ENCODE measurements at places on chromosomes 3 and 15. TPM values are rescaled to one million over a fixed set of nuclear protein-coding genes. Genes with fewer than 3 reads are reported as not detected.

DNA sequence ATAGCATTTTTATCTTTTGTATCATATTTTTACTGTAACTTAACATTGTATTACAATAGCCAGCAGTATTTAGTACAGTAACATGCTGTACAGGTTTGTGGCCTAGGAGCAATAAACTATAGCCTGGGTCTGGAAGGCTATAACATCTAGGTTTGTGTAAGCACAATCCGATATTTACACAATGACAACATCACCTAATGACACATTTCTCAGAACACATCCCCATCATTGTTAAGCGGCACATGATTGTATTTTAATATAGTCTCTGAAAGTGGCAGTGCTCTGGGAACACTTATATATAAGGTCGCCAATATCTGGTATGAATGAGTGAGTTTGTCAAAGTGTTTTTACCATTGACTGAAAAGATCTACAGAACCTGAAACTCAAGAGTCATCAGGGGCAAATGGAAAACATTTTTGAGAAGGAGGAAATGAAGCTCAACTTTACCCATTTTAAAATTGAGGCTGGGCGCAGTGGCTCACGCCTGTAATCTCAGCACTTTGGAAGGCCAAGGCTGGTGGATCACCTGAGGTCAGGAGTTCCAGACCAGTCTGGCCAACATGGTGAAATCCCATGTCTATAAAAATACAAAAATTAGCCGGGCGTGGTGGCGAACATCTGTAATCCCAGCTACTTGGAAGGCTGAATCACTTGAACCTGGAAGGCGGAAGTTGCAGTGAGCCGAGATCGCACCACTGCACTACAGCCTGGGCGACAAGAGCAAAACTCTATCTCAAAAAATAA lies 38.8 kb upstream of the TNFSF10 start:
- H3K4me3 ChIP-seq, result no peak overlapping the region
- peak overlapping the region; percentile 64 for H3K27ac ChIP-seq
- H3K4me1 ChIP-seq, result peaks cover 26% of the 10 kb centered on the region
- no peak for DNase-seq
- H3K27me3 ChIP-seq, result no peaks in the 10 kb centered on the region

DNA sequence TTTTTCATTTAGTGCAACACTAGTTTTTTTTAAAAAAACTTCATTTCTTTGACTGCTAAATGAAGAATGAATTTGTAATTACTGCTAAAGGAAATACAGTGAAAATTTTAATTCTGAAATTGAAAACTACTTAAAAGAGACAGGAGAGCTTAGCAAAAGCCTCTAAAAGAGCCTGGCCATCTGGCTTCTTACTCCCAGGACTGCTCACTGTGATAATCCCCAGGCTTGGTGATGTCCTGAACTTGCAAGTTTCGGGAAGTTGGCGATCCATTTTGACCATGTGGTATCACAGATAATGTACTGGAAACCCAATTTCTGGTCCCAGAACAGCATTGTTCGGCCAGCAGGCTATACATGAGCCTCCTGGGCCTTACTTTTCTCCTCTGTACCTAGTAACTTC lies 292.1 kb downstream of the FGF12 start:
- peaks cover 5% of the 10 kb centered on the region for H3K4me1 ChIP-seq
- no peak overlapping the region for H3K27ac ChIP-seq
- no peaks in the 10 kb centered on the region for H3K36me3 ChIP-seq
- DNase-seq, result no peak
- H3K27me3 ChIP-seq, result no peaks in the 10 kb centered on the region

DNA sequence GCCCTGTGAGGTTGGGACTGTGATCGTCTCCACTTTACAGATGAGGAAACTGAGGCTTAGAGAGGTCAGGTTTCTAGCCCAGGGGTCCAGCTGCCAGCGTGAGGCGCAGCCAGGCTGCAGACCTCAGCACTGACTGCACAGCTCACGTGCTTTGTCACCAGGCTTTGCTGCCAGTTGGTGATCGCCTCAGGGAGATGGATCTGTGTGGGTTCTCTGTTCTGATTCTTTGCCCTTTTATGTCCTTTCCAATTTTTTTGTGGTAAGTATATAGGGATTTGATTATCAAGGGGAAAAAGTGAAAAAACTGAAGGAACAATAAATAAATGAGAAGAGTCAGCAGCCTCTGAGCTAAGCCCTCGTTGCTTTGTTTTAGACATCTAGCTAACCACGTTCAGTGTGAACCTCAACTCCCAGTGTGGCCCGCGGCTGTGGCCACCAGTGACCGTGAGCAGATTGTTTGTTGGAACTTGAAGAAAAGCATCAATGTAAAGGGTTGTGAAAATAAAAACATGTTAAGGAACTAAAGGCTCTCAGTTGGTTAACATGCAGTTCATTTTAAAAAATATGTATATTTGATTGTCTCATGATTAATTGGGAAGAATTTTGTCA lies 117.6 kb downstream of the PDE8A start:
- no peak overlapping the region for H3K4me3 ChIP-seq
- peaks cover 35% of the 10 kb centered on the region for H3K36me3 ChIP-seq
- H3K27me3 ChIP-seq, result no peaks in the 10 kb centered on the region
- H3K27ac ChIP-seq, result no peak overlapping the region

Gene SLC22A13
- total RNA-seq, result 0.29 TPM

DNA sequence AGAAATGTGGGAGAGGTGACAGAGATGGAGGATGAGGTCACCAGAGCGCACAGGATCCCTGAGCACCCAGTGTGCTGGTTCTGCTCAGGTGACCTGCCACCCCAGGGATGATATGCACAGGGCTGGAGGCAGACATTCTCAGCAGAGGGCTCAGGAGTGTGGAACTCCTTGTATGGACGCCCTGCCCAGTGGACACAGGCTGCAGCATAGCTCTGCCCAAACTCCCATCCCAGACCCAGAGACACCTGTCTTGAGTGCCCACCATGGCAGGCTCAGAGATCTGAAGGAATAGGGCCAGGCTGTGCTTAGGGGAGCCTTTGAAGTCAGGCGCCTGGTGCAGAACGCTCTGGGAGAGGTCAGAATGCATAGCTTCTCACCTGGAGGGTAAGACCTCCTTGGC lies 47.3 kb downstream of the PPCDC start:
- H3K27ac ChIP-seq, result no peak overlapping the region
- no peak overlapping the region for H3K4me3 ChIP-seq
- peaks cover under 1% of the 10 kb centered on the region for H3K4me1 ChIP-seq

DNA sequence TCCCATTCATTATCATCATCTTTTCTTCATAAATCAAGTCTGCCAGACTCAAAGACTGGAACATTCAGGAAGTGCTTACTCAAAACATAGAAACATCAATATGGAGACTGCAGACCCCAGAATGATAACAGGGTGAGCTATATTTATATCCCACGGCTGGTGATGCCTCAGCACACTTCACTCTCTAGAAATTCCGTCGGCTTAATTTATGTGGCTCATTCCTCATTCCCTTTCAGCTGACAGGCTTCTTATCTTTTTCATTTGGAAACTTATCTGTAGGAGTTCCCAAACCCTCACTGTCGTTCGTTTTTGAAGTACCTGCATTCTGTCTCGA lies 45.5 kb downstream of the RFTN1 start:
- H3K36me3 ChIP-seq, result peaks cover 14% of the 10 kb centered on the region
- H3K4me3 ChIP-seq, result no peak overlapping the region
- H3K27ac ChIP-seq, result peak overlapping the region; percentile 63
- peaks cover 21% of the 10 kb centered on the region for H3K4me1 ChIP-seq

Gene LMAN1L
- total RNA-seq, result 0.66 TPM

Gene TBC1D5
- 66.0 TPM for total RNA-seq

DNA sequence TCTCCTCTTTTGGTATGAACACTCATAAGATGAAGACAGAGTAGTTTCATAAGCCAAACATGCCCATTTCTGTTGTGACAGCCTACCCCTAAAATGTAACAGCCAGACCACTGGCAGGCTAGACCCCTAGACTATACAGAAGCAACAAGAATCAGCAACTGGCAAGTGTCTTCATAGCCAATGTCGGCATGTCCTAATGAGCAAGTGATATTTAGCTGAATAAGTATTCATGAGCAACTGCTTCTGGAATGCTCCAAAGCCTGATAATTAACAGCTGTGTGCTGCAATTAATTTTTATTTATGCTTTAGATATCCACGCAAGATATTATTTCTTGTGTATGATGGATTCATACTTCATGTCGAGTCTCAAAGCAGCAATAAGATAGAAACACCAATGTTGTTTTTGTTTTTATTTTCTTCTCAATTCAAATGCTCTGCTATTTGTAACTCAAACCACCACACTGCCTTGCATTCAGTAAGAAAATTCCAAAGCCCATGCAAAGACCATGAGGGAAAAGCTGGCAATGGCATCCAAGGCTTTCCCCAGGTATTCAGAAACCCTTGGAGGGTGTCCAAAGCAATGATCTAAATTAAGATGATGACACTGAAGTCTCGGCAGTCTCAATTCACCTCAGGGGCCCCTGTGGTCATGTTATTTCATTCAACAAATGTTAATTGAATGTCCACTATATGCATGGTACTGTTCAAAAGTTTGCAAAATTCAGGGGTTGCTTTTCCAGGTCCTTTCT lies 167.7 kb upstream of the NECTIN3 start:
- no peaks in the 10 kb centered on the region for H3K36me3 ChIP-seq
- no peak for DNase-seq
- H3K27me3 ChIP-seq, result no peaks in the 10 kb centered on the region
- H3K4me3 ChIP-seq, result no peak overlapping the region
- no peak overlapping the region for H3K27ac ChIP-seq

GRCh38 chr3:60463685-60464084 lies 787.6 kb downstream of the FHIT start:
- H3K27me3 ChIP-seq, result no peaks in the 10 kb centered on the region
- H3K36me3 ChIP-seq, result no peaks in the 10 kb centered on the region
- no peak overlapping the region for H3K27ac ChIP-seq
- H3K4me3 ChIP-seq, result no peak overlapping the region
- DNase-seq, result no peak

- no peak for DNase-seq
- peak overlapping the region; percentile 58 for H3K27ac ChIP-seq
- no peaks in the 10 kb centered on the region for H3K27me3 ChIP-seq
- no peak overlapping the region for H3K4me3 ChIP-seq
Measured at GRCh38 chr15:90062973-90063769, 39.1 kb downstream of the IDH2 start.

GRCh38 chr15:74784426-74785193 lies 2.7 kb downstream of the CSK start:
- no peak for DNase-seq
- no peak overlapping the region for H3K4me3 ChIP-seq
- H3K4me1 ChIP-seq, result peaks cover 93% of the 10 kb centered on the region
- H3K36me3 ChIP-seq, result no peaks in the 10 kb centered on the region
- no peaks in the 10 kb centered on the region for H3K27me3 ChIP-seq

GRCh38 chr3:16290007-16290826 lies 25.2 kb downstream of the OXNAD1 start:
- H3K4me3 ChIP-seq, result no peak overlapping the region
- peak overlapping the region; percentile 18 for H3K27ac ChIP-seq
- peaks cover 45% of the 10 kb centered on the region for H3K4me1 ChIP-seq
- H3K36me3 ChIP-seq, result peaks cover under 1% of the 10 kb centered on the region
- no peak for DNase-seq

- peaks cover 27% of the 10 kb centered on the region for H3K27me3 ChIP-seq
- H3K4me1 ChIP-seq, result peaks cover 6% of the 10 kb centered on the region
- H3K4me3 ChIP-seq, result no peak overlapping the region
- peak; percentile 75 for DNase-seq
- no peak overlapping the region for H3K27ac ChIP-seq
- H3K36me3 ChIP-seq, result no peaks in the 10 kb centered on the region
Measured at GRCh38 chr15:70566989-70567388, 196.4 kb downstream of the UACA start.

GRCh38 chr15:56919609-56920366 lies 1.3 kb downstream of the TCF12 start:
- no peak for DNase-seq
- H3K36me3 ChIP-seq, result no peaks in the 10 kb centered on the region
- H3K4me3 ChIP-seq, result peak overlapping the region; percentile 98
- H3K27me3 ChIP-seq, result no peaks in the 10 kb centered on the region
- peak overlapping the region; percentile 96 for H3K27ac ChIP-seq

Gene IL20RB
- 1.4 TPM for total RNA-seq

Gene ZNF619
- total RNA-seq, result 2.8 TPM

DNA sequence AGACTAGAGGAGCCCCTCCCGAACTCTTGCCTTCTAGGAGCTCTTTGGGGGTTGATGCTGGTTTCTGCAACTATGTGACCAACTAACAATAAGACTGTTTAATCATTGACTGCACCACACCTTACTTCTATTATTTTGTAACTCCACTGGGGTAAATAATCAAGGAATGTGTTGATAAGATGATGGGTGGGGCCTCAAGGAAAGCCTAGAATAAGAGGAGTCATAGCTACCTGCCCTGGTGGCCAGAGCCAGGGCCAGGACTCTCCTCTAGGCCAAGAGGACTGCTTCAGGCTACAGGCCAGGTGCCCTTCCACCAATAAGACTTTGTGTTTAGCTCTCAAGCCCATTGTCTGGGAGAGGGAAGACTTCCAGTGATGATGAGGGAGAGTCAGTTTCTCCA lies 41.2 kb upstream of the PIAS1 start:
- no peaks in the 10 kb centered on the region for H3K27me3 ChIP-seq
- H3K27ac ChIP-seq, result no peak overlapping the region
- no peaks in the 10 kb centered on the region for H3K4me1 ChIP-seq
- DNase-seq, result no peak

GRCh38 chr3:107745354-107745753 lies 222.6 kb downstream of the BBX start:
- no peak overlapping the region for H3K4me3 ChIP-seq
- no peak for DNase-seq
- no peaks in the 10 kb centered on the region for H3K4me1 ChIP-seq
- H3K27me3 ChIP-seq, result no peaks in the 10 kb centered on the region
- no peak overlapping the region for H3K27ac ChIP-seq

Gene GPR149
- total RNA-seq, result not detected

Gene STRA6
- 0.13 TPM for total RNA-seq

Gene SH3GL3
- total RNA-seq, result 0.19 TPM

DNA sequence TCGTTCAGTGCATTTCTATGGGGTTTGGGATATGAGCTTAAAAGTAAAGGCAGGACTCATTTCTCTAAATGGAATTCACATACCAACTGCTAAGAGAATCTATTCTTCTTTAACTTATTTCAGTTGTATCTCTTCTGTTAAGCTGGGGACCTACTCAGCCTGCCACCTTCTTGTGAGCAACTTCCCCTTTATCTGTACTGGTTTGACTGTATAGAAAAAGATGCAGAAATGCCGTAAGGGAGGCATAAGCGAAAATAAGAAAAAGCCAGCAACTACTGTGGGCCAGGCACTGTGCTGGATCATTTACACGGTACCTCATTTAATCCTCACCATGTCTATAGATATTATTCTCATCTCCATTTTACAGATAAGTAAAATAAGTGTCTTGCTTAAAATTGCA lies 38.4 kb downstream of the RBMS3 start:
- no peak overlapping the region for H3K4me3 ChIP-seq
- H3K27ac ChIP-seq, result peak overlapping the region; percentile 6
- peaks cover 63% of the 10 kb centered on the region for H3K4me1 ChIP-seq
- no peaks in the 10 kb centered on the region for H3K27me3 ChIP-seq
- H3K36me3 ChIP-seq, result no peaks in the 10 kb centered on the region
- DNase-seq, result no peak

GRCh38 chr3:151216641-151217607 lies 13.9 kb upstream of the GPR171 start:
- no peaks in the 10 kb centered on the region for H3K27me3 ChIP-seq
- no peak overlapping the region for H3K27ac ChIP-seq
- H3K36me3 ChIP-seq, result no peaks in the 10 kb centered on the region

GRCh38 chr15:63038926-63039673 lies 3.4 kb upstream of the TPM1 start:
- H3K27ac ChIP-seq, result no peak overlapping the region
- H3K4me1 ChIP-seq, result peaks cover 24% of the 10 kb centered on the region
- no peak for DNase-seq
